Uterus (tissue), 4 donors: ENCODE measurements at places on chromosomes 6 and 20. TPM values are rescaled to one million over a fixed set of nuclear protein-coding genes. Genes with fewer than 3 reads are reported as not detected.

DNA sequence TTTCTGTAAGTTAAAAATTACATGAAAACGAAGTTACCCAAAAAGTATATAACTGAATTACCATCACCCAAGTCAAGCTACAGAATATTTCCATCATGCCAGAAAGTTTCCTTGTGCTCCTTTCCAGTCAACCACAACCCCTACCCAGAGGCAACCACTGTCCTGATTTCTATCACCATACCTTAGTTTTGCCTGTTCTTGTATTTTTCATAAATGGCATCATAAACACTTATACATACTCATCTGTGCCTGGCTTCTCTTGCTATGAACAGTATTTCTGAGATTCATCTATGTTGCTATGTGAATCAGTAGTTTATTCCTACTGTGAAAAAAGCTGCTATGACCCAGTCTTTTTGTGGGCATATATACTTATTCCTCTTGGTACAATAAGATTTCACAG is 7.4 kb downstream of the FKBP5 start:
- H3K36me3 ChIP-seq, result no peaks in the 10 kb centered on the region
- no peaks in the 10 kb centered on the region for H3K27me3 ChIP-seq
- no peak overlapping the region for H3K4me3 ChIP-seq
- DNase-seq, result no peak
- H3K4me1 ChIP-seq, result no peaks in the 10 kb centered on the region

- H3K27ac ChIP-seq, result no peak overlapping the region
- no peak overlapping the region for H3K4me3 ChIP-seq
- DNase-seq, result no peak
- H3K4me1 ChIP-seq, result no peaks in the 10 kb centered on the region
- H3K36me3 ChIP-seq, result no peaks in the 10 kb centered on the region
Measured at GRCh38 chr6:36301085-36301658, 31.3 kb downstream of the PNPLA1 start.

GRCh38 chr6:20411953-20412681 is 10.4 kb downstream of the E2F3 start:
- H3K4me1 ChIP-seq, result no peaks in the 10 kb centered on the region
- H3K4me3 ChIP-seq, result no peak overlapping the region
- no peak overlapping the region for H3K27ac ChIP-seq
- H3K27me3 ChIP-seq, result no peaks in the 10 kb centered on the region
- no peak for DNase-seq
- no peaks in the 10 kb centered on the region for H3K36me3 ChIP-seq

DNA sequence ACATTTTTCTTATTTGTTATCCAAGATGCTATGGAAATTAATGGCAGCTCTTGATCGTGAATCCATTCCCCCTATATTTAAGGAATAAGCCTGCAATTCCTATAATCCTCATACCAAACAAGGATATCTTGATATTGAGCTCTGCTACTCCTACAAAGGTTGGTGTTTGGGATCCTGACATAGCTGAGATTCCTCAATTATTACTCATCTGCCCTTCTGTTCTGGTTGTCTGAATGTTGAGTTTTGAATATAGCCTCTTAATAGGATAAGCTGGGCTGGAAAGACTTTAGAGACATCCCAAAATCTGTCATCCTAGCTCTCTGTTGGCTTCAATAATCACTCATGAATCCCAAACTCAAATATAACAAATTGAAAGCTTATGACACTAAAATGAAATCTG is 49.9 kb downstream of the CLIC5 start:
- DNase-seq, result no peak
- no peak overlapping the region for H3K27ac ChIP-seq
- no peaks in the 10 kb centered on the region for H3K27me3 ChIP-seq
- H3K4me1 ChIP-seq, result no peaks in the 10 kb centered on the region
- no peak overlapping the region for H3K4me3 ChIP-seq

- H3K36me3 ChIP-seq, result no peaks in the 10 kb centered on the region
- no peaks in the 10 kb centered on the region for H3K4me1 ChIP-seq
- H3K27me3 ChIP-seq, result no peaks in the 10 kb centered on the region
Measured at GRCh38 chr6:13511913-13512717, 24.7 kb upstream of the GFOD1 start.

The MPC1 gene
- total RNA-seq, result 44.0 TPM

DNA sequence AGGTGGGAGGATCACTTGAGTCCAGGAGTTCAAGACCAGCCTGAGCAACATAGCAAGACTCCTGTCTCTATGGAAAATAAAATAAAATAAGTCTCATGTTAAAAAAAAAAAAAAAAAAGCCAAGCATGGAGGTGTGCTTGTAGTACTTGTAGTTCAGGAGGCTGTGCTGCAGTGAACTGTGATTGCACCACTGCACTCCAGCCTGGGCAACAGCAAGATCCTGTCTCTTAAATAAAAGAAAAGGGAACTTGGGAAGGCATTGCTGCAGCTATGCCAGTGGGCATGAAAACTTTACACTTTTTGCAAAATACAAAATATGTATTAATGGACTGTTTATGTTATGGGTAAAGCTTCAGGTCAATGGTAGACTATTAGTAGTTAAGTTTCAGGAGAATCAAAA is 37.5 kb upstream of the REV3L start:
- no peak overlapping the region for H3K4me3 ChIP-seq
- no peaks in the 10 kb centered on the region for H3K27me3 ChIP-seq
- H3K4me1 ChIP-seq, result peaks cover under 1% of the 10 kb centered on the region
- H3K27ac ChIP-seq, result peak overlapping the region; percentile 94

DNA sequence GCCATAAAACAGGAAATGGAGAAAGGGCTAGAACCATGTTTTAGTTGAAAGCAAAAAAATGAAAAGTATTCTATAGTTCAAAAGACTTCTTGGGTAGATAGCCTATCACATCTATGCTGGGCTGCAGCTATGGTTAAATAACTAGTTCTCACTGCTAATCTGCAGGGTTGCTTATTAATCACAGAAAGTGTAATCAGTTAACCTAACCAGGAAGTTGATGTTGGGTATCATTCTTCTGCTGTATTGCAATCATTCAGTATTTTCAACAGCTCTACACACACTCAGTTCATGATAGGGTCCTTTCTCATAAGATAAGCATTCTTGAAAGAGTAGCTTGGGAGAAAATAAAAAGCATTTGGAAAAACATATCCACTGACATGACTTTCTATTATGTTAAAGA is 135.2 kb upstream of the TCF21 start:
- no peaks in the 10 kb centered on the region for H3K36me3 ChIP-seq
- no peaks in the 10 kb centered on the region for H3K4me1 ChIP-seq
- no peak for DNase-seq
- H3K27ac ChIP-seq, result no peak overlapping the region
- H3K27me3 ChIP-seq, result no peaks in the 10 kb centered on the region

- no peak overlapping the region for H3K27ac ChIP-seq
- no peaks in the 10 kb centered on the region for H3K4me1 ChIP-seq
- H3K36me3 ChIP-seq, result no peaks in the 10 kb centered on the region
- H3K4me3 ChIP-seq, result no peak overlapping the region
- no peaks in the 10 kb centered on the region for H3K27me3 ChIP-seq
Measured at GRCh38 chr6:114276783-114277182, 66.0 kb downstream of the HS3ST5 start.

DNA sequence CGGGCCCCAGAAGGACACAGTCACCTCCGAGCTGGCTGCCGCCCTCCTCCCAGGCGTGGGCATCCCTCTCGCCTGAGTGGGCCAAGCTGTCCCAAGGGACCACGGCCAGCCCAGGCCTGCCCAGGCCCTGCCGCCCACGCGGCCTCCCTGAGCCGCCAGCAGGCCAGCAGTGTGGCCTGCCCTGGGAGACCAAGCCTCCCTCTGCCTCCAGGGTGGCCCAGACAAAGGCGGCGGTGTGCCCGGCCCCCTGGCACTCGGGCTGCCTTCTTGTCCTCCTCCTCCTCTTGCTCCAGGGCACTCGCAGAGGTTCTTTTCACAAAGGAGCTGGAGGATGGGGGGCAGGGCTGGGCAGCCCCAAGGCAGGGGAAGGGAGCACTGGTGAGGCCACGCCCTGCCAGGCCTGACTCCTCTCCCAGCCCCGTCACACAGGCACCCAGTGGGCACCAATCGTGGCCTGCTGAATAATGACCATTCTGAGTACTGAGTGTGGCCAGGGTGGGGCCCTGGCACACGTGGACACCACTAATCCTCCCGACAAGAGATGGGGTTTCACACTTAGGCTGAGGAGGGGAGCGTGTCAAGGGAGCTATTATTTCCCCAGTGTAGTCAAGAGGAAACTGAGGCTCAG is 25.3 kb downstream of the NOL4L start:
- H3K4me3 ChIP-seq, result no peak overlapping the region
- no peak overlapping the region for H3K27ac ChIP-seq
- no peaks in the 10 kb centered on the region for H3K4me1 ChIP-seq

DNA sequence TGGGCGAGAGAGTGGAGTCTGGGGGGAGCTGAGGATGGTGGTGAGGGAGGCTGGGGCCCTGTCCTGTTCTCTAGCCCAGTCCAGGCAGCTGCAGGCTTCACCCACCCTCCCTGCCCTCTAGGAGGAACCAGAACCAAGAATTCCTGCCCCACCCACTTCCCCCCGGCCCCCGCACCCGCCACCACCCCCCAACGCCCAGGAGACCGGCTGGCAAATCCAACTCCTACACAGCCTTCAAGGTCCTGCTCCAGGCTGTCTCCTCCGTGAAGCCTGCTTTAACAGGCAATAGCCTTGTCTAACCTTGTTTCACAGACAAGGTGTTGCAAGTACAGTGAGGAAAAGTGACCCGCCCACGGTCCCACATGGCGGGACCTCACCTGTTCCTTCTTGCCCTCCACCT is 2.4 kb downstream of the SPDEF start:
- no peak overlapping the region for H3K27ac ChIP-seq
- no peaks in the 10 kb centered on the region for H3K27me3 ChIP-seq
- no peak for DNase-seq
- H3K4me3 ChIP-seq, result no peak overlapping the region
- H3K36me3 ChIP-seq, result no peaks in the 10 kb centered on the region

DNA sequence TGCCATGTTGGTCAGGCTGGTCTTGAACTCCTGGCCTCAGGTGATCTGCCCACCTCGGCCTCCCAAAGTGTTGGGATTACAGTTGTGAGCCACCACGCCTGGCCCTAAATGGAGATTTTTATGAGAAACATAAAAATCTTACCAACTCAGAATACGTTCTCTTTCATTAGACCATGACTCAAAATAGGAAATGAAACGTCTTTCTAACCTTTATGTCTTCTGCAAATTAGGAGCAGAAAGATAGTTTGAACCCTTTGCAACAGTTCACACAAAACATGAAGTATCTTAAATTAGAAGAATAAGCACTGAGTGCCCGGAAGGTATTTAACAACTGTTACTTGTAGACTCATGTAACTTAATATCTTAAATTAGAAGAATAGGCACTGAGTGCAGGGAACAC is 48.3 kb downstream of the AHI1 start:
- H3K27me3 ChIP-seq, result no peaks in the 10 kb centered on the region
- H3K4me3 ChIP-seq, result no peak overlapping the region
- H3K27ac ChIP-seq, result no peak overlapping the region
- no peak for DNase-seq

DNA sequence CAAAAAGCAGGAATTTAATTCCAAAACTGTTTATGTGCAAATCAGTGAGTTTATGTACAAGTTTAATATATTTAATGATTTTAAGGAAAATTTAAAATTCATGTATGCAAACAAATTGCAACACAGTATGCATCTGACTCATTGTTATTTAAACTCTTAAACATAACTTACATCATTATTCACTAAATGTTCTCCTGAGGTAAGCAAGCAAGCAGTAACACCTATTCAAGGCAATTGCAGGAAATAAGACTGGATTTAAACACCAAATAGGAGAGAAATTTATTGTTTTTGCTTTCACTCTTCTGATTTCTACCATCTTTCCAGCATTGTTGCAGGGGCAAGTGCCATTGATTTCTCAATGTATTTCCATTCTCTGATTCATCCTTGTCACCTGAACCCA is 239.5 kb downstream of the TFAP2A start:
- no peaks in the 10 kb centered on the region for H3K36me3 ChIP-seq
- H3K27me3 ChIP-seq, result no peaks in the 10 kb centered on the region
- H3K4me1 ChIP-seq, result no peaks in the 10 kb centered on the region

DNA sequence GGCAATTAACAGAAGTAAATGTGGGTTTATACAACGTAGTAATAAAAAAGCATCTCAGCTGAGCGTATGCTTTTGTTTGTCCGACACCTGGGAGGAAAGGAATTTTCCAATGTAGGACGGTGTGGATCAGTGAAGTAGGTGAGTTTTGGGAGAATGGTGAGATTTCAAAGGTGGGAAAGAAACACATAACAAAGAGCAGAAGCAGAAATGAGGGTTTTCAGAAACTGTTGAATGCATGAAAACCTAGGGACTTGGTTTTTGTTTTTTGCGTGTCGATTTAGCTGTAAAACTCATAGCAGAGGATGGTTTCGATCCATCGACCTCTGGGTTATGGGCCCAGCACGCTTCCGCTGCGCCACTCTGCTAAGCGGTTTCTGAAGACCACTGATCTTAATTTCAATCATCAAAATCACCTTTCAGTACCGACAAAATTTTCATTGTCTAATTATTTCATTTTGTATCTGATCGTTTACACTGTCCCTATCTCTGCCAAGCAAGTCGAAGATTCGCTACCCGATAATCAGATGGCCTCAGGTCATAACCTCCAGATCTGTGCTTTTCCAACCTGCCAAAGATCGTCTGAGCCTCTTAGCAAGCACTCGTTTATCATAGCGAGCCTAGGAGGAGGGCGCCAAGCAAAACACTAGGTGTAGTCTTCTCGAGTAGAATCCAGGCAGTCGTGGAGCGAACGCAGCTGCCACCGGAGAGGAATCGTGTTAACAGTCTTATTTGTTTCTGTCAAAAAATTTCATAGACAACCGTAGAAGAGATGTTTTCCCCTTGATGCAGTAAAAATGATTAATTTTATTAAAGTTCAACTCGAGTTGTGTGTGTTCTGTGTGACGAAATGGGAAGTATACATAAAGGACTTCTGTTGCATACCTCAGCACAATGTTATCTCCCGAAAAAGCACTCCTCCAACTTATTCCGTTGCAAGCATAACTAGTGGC is 20.9 kb upstream of the POM121L2 start:
- no peaks in the 10 kb centered on the region for H3K4me1 ChIP-seq
- H3K4me3 ChIP-seq, result peak overlapping the region; percentile 36
- H3K27ac ChIP-seq, result peak overlapping the region; percentile 11
- no peaks in the 10 kb centered on the region for H3K36me3 ChIP-seq
- peak; percentile 31 for DNase-seq

The PRRT1 gene
- not detected for total RNA-seq

The TFAP2D gene
- not detected for total RNA-seq

The PREX1 gene
- 10.0 TPM for total RNA-seq

The DIDO1 gene
- 65.8 TPM for total RNA-seq

DNA sequence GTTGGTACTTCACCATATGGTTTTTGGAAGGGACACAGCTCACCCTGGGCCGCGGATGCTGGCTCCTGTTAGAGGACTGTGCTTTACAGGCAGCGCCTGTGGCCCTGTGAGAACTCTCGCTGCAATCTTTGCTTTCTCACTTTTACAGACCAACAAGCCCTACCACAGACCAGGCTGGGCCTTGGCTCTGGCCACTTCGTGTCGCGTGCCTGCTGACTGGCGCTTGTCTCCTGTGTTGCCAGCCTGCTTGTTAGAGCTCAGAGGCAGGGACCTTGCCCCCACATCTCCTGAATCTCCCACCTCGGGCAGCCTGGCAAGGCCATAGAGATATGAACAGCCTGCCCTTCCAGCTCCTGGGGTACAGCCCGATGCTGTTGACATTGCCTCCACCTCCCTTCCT is 56.1 kb downstream of the SYNJ2 start:
- H3K27me3 ChIP-seq, result no peaks in the 10 kb centered on the region
- H3K27ac ChIP-seq, result peak overlapping the region; percentile 87
- H3K4me3 ChIP-seq, result no peak overlapping the region
- H3K4me1 ChIP-seq, result peaks cover 22% of the 10 kb centered on the region
- no peak for DNase-seq

The RBM24 gene
- 69.4 TPM for total RNA-seq
